ENCODE measurements at places on chromosomes 5 and 9.

DNA sequence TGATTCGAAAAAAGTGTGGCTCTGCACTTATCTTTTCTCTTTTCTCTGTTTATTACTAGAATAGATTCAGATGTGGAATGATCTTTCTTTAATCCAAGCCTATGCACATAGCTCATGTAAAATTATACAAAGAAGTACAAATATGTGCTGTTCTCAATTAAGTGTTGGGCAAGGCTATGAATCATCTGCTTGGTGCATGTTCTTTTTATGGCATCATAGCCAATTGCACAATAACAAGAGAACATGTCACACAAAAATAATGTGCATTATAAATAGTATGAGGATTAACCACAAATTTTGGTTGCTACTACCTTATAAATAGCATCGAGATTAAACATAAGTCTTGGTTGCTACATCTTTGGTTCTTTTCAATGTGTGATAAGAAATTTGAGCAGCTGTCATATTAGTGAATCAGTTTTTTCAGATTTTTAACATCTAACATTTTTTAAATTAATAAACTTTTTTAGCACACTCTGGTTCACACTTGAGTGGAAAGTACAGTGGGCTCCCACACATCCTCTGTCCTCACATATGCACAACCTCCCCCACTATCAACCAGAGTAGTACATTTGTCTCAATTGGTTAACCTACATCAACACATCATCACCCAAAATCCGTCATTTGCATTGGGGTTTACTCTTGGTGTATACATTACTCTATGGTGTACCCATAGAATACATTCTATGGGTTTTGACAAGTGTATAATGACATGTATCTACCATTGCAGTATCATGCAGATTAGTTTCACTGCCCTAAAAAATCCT is 6.8 kb upstream of the RECK start:
- no peak for DNase-seq

DNA sequence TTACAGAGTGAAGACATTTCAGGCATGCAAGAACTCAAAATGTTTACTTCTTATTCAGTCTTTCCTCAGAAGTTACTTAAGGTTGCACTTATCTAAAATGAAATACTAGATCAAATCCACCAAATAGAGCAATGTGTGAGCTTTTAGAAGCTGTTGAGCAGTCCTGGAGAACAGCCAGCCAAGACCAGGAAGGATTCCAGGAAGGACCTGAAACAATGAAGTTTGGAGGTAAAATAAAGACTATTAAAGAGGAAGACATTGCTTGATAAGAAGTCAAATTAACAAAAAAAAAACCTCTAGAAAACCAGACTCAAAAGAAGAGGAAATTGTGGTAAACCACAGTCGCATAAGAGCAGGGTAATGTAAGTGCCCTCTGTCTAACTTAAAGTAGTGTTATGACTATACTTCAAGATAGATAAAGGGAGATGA is 156.2 kb upstream of the S1PR3 start:
- no peak for DNase-seq

DNA sequence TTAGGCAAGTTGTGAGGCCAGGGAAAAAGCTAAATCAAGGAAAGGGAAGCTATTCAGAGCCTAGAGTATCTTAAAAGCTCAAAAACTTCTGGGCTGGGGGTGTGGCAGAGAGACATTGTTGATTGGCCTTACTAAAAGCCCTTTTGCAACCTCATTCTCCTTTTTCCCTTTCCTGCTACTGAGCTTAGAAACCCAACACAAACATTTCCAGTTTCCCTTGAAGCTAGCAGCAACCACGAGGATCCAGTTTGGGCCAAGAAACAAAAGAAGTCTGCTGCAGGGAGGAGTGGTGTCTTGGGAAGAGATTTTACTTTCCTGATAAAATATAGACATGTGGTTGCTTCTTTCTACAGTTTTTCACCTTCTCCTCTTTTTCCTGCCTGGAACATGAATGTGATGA is 135.5 kb upstream of the KLF9 start:
- no peak for DNase-seq

GRCh38 chr9:127561491-127562278 is 50.4 kb upstream of the STXBP1 start:
- no peak for DNase-seq

- no peak for DNase-seq
These were observed 229.3 kb downstream of the GOLPH3 start for GRCh38 chr5:31944684-31945445.

GRCh38 chr5:88674356-88675167 is 208.4 kb downstream of the MEF2C start:
- DNase-seq, result no peak

DNA sequence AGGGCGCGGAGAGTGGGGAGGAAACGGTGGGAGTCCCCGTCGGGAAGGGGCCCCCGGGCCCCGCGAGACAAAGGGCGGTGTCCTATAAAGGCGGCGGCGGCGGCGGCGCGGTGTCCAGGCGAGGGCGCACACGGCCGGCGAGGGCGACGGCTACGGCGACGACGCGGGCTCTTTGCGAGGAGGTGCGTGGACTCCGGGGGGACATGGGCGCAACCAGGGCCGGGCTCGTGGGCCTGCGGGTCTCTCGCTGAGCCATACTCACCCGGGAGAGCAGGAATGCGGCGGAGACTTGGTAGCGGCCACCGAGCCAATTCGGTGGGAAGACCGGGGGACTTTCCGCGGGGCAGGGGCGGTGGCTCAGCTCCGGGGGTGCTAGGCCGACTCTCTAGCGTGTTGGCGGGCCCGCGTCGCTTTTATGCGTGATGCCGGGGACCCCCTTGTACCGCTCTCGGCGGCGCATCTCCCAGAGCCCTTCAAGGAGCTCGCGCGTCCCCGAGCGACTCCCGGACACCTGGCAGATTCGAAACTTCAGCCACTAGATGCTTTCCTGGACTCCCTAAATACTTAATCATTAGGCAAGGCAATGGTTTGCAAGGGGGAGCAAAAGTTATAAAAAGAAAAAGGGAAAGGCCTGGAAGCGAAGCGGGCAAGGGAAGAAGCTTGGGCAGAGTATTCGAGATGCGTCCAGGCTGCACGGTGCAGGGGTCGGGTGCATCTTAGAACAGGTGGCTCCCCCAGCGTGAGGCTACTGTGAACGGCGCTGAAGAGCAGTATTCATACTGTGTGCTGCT is 5.9 kb upstream of the TAL2 start:
- DNase-seq, result no peak

GRCh38 chr9:70642341-70642740 is 227.9 kb upstream of the KLF9 start:
- no peak for DNase-seq

GRCh38 chr5:81422671-81423070 is 28.7 kb upstream of the ACOT12 start:
- DNase-seq, result no peak

GRCh38 chr5:1016036-1016435 is 7.4 kb downstream of the NKD2 start:
- DNase-seq, result no peak

GRCh38 chr5:56024810-56025150 is 30.0 kb upstream of the IL6ST start:
- DNase-seq, result no peak

- DNase-seq, result no peak
These were observed 157.5 kb upstream of the IER5L start for GRCh38 chr9:129335464-129336129.

DNA sequence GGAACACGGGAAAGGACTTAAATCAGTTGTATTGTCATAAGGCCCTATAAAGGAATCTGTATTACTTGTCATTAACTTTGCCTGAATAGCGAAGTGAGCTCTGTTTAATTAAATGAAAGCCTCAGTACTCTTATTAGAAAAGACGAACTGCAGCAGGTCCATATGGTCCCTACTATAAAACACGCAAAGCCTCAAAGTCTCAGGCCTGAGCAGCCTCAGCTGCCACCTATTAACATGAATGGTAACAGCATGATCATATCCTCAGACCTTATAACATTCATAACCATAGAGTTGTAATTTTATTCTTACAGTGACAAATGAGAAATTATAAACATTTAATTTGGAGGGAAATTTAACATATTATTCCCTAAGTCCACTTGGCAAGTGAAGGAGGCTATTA is 1113.7 kb upstream of the WWC1 start:
- no peak for DNase-seq

All from neuronal stem cell (in vitro differentiated cells).